ENCODE measurements at places on chromosomes 6 and 20.

DNA sequence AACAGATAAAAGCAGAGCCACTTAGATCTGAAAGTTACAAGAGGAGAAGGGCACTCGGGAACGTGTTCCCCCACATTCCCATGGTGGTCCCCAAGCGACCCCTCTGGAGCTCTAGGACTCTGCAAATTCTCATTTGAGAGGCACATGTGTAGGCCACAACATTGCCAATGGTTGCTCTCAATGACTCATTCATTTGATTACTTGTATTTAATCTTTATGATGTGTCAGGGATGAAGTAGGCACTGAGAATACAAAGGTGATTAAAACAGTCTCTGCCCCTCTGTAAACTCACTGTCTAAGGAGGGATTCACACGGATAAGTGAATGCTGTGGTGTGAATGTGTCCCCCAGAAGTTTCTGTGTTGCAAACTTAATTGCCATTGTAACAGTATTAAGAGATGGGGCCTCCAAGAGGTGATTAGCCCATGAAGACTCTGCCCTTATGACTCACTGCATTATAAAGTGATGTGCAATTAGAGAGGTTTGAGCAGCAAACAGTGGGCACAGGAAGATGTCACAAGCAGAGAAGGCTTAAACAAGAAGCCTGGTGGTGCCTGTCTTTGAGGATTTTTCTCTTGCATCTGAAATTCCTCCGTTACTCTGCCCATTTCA lies 34.0 kb upstream of the TRAM2 start:
- DNase-seq, result no peak

- no peak for DNase-seq
Observed at GRCh38 chr6:131053546-131054240, 9.4 kb downstream of the EPB41L2 start.

DNA sequence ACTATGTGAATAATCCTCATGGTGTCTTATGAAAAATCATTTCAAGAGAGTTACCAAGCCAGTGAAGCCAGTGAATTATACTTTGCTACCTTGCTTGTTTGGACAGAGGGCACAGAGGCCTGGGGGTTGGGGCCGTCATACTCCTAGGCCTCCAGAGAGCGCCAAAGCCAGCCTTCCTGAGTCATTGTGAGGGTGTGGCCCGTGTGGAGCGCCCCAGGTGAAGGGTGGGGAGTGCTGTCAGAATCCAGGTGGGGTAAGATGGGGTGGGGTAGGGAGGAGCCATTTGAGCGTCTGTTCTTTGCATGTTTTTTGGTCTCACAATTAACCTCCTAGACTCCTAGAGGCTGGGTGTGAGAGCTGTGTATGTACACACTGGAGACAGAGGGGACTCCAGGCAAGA lies 71.1 kb downstream of the PERP start:
- no peak for DNase-seq

- DNase-seq, result no peak
Observed at GRCh38 chr6:147222160-147222838, 18.1 kb downstream of the STXBP5 start.

- DNase-seq, result no peak
Observed at GRCh38 chr6:72084992-72085569, 198.7 kb downstream of the RIMS1 start.

DNA sequence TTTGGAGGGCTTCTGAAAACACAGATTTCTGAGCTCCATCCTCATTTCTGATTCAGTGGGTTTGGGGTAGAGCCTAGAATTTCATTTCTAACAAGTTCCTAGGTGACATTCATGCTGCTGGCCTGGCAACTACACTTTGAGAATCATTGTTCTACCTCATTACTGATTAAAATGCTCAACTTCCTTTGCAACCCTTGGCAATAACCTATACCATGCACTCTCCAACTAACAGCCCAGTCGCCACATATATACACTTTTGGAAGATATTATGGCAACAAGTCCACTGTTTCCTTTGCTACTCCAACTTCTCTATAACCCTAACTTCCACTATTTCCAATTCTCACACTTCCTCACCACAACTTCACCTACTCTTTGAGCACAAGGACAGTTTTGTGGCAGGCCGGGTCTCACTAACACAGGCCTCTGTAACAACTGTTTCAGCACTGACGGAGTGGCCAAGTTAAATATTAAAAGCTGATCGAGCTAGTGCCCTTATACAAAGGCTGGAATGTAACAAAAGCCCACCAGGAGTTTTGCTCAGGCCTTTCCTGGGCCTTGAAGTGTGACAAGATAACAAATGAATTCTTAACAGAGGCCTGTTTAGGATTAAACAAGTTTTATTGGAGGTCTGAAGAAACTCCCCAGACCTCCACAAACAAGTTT lies 32.1 kb upstream of the RAB23 start:
- DNase-seq, result no peak

DNA sequence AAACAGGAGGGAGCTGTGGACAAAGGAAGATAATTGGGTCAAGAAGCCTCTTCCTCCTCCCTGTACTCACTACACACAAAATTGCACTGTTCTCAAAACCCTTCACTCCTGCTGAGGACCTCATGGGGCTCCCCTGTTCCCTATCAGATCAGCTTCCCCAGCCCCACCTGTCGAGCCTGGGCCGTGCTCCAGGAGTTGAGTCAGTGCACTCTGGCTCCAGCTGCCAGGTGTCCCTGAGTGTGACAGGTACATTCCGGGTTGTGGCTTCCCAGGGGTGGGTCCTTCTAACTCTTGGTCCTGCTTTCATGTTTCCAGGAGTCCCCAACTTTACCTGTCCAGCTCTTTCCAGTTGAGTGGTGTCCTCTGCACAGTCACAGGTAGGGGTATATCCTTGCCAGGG lies 8.4 kb downstream of the RAB5IF start:
- DNase-seq, result no peak

DNA sequence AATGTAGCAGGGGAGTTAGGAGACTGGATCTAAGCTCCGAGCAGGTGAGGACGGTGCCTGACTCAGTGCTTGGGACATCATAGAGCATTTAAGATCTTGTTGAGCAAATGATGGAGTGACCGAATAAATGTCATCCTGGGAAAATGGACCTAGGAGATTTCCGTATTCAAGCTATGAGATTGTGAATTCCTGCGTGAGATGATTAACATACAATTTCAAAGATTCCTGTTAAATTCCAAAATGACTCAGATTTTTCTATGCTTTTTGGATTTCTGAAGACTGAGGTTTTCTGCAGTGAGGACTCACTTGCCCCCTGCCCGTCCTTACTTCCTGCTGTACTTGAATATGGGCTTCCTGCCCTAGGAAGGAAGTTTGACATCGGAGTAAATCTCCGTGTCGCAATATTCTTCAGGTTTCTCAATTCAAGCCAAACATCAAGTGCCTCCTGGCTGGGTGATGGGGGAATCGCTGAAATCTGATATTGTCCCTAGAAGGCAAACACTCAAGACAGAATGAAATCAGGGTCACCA lies 5.2 kb downstream of the SYTL3 start:
- DNase-seq, result no peak

DNA sequence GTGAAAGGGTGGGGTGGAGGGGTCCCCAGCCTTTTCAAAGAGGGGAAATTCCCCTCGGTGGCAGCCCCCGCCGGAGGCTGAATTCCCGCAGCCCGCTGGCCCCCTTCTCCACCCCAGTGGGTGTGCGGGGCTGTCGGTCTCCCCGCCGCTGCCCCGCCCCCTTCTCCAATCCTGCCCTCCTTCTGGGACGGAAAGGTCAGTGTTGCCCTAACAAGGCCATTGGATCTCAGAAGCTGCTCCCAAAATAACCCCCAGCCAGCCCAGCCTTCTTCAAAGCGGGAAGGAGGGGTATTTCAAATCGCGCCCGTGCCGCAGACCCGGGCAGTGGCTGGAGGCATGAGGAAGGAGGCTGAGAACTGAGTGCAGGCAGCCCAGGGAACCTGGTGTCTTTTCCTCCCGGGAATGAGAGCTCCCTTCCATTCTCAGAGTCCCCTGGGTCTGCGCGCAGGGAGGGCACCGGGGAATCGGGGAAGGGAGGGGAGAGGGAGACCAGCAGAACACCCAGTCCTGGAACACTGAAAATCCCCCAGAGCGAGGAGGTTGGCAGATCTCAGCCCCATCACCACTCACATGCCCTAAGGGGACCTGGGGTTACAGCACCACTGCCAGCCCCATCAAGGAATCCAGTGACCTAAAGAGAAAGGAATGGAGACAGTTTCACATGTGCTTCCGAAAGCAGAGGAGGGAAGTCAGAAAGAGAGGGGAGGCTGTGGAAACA lies at the start of gene JPH2:
JPH2 (minus strand) TSS at position 135 of the 718 bp plus-strand sequence. CDS start 483 bp downstream, outside the sequence.
- DNase-seq, result no peak

- no peak for DNase-seq
Observed at GRCh38 chr6:63319939-63320338, at the start of gene LGSN. TSS of gene LGSN (minus strand) at chr6:63319983. CDS start at chr6:63319943, 40 bp downstream.

DNA sequence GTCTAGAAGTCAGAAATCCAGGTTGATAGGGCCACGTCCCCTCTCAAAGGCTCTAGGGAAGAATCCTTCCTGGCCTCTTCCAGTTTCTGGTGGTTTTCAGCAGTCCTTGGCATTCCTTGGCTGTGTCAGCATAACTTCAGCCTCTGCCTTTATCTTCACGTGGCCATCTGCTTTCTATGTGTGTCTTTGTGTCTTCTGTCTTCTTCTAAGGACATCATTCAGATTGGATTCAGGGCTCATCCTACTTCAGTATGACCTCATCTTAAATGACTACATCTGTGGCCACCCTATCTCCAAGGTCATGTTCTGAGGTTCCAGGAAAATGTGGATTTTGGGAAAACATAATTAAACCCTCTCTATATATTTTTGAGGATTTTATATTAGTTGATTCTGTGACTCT lies 23.0 kb downstream of the C6orf89 start:
- no peak for DNase-seq

- DNase-seq, result no peak
Observed at GRCh38 chr6:57257911-57258541, 35.9 kb upstream of the RAB23 start.

DNA sequence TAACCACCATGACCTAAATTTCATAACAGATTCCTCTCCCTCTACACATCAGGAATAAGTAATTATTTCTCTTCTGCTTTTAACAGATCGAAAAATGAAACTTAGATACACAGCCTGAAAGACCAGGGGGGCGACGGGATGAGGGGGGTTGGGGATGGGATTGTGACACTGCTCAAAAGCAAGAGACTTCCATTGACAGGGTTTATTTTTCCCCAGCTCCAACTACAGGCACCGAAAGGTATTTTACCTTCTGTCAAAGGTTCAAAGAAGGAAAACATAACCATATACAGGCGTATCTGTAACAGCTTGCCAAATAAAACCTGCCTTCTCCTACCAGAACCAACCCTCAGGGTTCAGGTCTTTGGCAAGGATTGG lies 1.3 kb downstream of the EPHA7 start:
- DNase-seq, result no peak

DNA sequence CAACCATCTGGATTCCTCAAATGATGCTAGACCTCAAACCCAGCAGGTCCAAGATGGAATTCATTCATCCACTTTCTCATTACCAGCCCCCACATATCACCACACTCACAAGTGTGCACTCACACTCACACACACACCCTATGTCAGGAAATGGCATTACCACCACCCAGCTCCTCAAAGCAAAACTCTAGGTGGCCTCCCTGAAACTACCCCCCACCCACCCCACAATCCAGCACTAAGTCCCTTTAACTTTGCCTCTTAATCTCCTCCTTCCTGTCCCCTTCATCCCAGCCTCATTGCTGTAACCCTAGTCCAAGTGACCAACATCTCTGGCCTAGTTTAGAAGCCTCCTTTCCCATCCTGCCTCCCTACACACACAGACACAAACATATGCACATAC lies 109.4 kb downstream of the TNFAIP3 start:
- no peak for DNase-seq

- no peak for DNase-seq
Observed at GRCh38 chr6:64357430-64357829, 721.8 kb downstream of the PHF3 start.

GRCh38 chr20:36367370-36367745 lies 61.2 kb downstream of the DLGAP4 start:
- no peak for DNase-seq

DNA sequence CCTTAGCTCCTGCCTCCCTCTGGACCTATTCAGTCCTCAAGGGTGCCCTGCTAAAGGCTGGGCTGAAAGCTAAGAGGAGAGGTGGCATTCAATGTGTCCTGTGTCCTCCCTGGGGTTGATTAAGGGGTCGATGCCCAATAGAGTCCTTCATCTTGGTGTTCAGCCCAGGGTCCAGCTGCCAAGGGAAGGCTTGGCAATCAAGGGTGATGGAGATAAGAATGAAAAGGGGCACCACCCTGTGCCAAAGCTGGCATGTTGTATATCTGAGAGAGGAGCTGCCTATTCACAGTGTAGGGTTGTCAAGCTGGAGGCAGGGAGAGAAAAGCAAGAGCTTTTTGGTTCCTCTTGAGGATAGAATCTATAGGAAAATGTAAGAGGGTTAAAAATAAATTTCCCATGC lies 12.3 kb downstream of the C20orf173 start:
- no peak for DNase-seq

DNA sequence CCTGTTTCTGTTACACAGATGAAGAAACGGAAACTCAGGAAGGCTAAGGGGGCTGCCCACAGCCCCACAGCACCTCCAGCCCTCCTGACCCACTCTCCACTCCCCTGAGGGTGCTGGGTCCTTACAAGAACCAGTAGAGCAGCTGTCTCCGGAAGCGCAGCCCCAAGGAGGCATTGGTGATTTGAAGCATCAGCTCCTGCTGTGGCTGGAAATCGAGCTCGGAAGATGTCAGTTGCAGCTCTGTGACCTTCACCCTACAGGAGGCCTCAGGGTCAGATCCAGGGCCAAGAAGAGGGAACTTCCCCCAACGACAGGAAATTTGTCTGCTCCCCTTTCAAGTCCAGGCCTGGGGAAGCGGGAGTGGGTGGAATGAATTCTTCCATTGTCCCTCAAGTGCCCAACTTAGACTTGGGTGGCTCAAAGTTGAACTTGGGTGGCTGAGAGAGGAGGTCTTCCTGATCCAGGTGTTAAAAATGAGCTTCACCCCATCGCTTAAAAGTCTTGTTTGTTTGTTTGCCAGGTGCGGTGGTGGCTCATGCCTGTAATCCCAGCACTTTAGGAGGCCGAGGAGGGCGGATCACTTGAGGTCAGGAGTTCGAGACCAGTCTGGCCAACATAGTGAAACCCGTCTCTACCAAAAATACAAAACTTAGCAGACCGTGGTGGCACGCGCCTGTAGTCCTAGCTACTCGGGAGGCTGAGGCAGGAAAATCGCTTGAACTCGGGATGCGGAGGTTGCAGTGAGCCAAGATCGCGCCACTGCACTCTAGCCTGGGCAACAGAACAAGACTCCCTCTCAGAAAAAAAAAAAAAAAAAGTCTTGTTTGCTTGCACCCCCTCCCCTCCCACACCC lies 1.9 kb downstream of the PLTP start:
- no peak for DNase-seq

GRCh38 chr20:62427172-62428001 lies at the start of gene RBBP8NL:
TSS of gene RBBP8NL (minus strand) at chr20:62427539. CDS start at chr20:62419647, 7,892 bp downstream.
- no peak for DNase-seq

Data from activated T-helper 2 cell treated with anti-CD3 and anti-CD28 coated beads, Interferon-gamma antibody, Interleukin-2, Interleukin-4, amounts not matched to agents 10 μg/mL and 5 μg/mL and 100 μg/mL, durations not matched to agents 14 hours and 24 hours and 36 hours (primary cell).